Right forelimb (tissue), 1 donor: ENCODE measurements at places on chromosomes 16 and 17.

GRCh38 chr17:11797803-11798202 is 199.5 kb downstream of the ZNF18 start:
- DNase-seq, result no peak

DNA sequence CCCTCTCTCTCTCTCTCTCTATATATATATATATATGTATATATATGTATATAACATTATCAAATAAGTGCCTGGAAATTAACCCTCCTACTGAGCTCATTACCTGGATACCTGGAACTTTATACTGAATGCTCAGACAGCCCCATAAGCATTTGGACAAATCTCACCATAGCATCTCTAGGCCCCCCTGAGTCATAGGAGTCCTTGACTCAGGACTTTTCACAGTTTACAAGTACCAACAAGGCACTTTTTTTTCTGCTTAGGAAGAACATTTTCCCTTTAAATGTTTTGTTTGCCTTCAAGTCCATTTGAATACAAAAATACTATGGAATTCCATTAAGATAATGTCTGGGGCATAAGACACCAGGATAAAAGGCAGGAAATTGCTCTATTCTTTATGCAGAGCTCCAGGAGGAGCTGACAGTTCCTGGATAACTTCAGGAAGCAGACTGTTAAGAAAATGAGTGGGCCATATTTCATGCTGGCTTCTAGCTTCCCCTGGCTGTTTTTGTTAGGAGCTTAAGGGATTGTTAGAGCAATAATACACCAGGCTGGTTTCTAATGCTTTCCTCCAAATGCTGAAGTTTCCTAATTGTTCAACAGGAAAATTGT is 171.7 kb upstream of the ASIC2 start:
- no peak for DNase-seq

DNA sequence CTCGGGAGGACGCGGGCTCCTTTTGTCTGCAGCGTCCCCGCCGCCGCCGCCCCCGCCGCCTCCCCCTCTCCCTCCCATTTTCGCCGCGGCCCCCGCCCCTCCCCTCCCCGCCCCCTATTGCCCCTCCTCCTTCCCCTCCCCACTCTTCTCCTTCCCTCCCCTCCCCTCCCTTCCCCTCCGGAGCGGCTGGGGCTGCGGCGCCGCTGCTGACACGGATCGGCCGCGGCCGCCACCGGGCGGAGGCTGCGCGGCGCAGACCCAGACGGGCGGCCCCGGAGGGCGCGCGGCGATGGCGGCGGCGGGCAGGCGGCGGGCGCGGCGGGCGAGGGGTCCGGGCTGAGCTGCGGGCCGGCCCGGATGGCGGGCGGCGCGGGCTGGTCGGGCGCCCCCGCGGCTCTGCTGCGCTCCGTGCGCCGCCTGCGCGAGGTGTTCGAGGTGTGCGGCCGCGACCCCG is at the start of gene RAB11FIP4:
RAB11FIP4 (plus strand) TSS at position 180 of the 454 bp plus-strand sequence; CDS start at position 358, 178 bp downstream.
- DNase-seq, result no peak

GRCh38 chr17:48027322-48027981 is 10.1 kb downstream of the COPZ2 start:
- DNase-seq, result no peak

DNA sequence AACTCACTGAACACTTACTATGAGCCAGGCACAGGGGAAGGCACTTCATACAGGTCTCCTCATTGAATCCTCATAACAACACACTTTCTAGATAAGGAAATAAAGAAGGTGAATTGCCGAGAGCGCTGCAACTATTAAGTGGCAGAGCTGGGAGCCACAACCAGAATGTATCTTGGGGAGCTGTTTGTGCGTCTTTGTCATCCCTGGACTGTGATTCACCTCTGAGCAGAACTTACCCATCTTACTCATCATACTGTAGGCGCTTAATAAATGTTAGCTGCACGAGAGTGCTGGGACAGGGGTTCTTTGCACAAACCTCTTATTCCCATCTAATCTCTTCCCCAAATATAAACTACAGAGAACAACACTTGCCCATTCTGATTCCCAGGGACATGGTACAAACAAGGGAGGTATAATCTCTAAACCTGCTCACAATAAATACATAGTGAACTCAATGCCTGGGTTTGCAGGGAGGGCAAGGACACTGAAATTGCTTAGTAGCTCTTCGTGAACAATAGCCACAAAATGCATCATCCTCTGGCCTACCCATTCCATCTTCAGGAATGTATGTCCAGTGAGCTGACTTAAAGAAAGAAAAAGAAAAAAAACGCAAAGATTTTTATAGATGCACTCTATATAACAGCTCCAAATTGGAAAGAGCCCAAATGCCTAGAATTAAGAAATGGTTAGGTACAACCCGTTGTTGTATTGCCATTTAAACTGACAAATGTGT is 43.0 kb downstream of the MYO18A start:
- DNase-seq, result no peak

DNA sequence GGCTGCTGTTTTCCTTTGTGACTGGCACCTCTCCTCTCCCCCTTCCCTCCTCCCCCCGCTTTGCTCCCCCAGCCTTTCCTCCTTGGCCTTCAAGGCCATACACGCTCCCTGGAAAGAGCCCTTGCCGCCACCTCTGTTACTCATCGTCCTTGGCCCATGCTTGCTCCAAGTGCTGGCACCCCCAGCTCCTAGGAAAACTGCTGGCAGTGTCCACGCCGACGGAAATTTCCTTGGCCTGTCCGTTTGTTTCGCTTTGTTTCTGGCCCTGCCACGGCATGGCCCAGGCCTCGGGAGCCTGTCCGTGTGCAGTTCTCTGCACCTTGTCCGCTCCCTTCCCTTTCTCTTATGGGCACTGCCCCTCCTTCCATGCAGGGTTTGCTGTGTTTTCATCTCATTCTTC is 18.0 kb downstream of the CA5A start:
- peak; percentile 66 for DNase-seq

GRCh38 chr17:76094046-76094445 is 9.5 kb downstream of the EXOC7 start:
- DNase-seq, result no peak

- DNase-seq, result peak; percentile 21
Measured at GRCh38 chr17:50689251-50689650, 18.5 kb downstream of the ANKRD40 start.

- no peak for DNase-seq
Measured at GRCh38 chr16:83102336-83102735, 475.6 kb downstream of the CDH13 start.

- no peak for DNase-seq
Measured at GRCh38 chr17:67376415-67376736, 705 bp upstream of the PITPNC1 start.

DNA sequence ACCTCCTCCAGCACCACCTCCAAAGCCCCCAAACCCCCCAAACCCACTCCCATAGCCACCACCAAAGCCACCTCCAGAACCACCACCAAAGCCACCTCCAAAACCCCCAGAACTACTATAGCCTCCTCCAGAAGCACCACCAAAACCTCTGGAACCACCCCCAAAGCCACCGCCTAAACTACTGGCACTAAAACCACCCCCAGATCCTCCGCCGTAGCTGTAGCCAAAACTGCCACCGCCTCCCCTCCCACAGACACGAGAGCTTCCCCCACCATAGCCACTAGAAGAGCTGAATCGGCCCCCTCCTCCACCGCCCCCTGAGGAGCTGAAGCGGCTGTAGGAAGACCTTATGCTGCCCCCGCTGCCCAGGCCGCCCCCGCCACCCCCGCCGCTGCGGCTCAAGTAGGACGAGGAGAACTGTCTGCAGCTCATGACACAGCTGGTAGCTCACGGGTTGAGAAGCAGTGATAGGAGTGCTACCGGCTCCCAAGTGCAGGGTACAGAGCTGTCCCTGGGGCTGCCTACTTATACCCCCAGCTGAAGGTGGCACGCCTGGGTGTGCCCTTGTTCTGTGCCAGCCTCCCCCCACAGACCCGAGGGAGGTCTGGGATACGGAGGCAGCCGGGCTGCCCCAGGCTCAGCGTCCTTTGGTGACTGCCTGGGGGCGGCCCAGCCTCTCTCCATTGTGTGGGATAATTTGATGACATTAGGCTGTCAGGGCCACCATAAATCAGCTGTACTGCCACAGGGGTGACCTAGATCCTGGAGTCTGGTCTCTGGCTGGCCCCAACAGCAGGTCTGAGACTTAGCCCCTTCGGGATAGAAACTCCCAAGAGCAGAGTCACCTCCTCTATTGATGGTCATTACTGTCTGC is at the start of gene KRT9:
KRT9 (minus strand) TSS at position 499 of the 874 bp plus-strand sequence; CDS start at position 432, 67 bp downstream.
- DNase-seq, result no peak

DNA sequence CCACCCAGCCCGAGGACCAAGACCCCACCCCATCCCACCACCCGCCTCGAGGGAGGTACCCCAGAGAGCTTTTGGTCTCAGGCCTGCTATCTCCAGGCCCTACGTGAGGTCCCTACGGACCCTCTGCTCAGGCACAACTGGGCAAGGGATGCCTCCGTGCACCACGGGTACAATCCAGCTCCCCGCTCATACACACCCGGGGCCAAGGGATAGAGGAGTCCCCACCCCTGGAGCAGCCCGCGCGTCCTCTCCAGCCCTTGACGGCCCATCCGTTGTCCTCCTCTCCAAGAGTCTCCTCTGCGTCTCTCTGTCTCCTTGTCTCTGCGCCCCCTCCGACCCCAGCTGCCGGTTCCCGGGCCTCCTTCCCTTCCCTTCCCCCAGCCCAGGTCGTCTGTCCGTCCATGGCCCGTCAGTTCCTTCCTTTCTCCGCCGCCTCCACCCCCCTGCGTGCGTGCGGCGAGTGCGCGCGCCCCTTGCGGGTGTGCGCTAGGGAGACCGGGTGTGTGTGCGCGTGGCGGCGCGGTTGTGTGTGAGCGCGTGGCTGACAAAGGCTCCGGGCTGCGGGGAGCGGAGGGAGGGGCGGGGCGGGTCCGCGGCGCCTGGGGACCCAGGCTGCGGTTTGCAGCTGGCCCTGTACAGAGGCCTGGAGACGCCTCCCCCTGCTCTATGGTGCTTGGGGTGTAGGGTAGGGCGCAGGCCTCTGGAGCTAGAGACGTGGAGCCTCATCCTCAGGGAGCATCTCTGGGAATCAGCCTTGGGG is 930 bp downstream of the SPNS2 start:
- no peak for DNase-seq

DNA sequence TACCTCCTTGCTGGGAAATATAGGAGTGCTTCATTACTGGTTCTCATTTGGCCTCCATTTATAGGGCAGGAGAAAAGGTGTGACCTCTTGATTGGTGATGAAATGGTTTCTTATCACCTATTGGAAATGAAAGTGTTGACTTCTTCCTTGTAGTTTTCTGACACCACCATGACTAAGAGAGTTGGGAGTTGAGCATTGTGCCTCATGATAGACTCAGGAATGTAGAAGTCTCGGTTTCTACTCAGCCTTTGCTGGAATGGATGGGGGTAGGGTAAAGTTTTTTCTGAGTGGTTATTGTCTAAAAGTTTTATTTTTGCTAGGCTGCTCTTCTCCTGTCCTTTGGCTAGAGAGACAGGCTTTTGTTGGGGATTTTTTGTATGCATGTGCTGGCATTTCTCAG is 117.4 kb downstream of the PHKB start:
- no peak for DNase-seq

- DNase-seq, result no peak
Measured at GRCh38 chr16:4957420-4957719, 760 bp upstream of the SEC14L5 start.

GRCh38 chr16:89613231-89613953 is at the start of gene DPEP1:
DPEP1 (plus strand) TSS chr16:89613642; CDS start chr16:89630411, 16,769 bp downstream.
- no peak for DNase-seq

DNA sequence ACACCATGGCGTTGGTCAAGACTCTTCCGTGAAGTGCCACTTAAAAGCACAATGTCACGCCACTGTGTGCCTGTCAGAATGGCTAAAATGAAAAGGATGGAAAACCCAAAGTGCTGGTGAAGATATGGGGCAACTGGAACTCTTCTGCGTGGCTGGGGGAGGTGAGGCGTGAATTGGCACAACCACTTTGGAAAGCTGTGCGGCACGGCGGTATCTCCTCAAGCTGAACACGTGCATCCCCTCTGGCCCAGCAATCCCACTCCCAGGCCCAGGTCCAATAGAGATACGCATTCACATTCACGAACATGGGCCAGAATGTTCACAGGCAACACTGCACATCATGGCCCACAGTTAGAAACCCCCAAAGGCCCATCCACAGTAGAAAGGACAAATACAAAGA is 8.9 kb downstream of the DUSP3 start:
- DNase-seq, result no peak

DNA sequence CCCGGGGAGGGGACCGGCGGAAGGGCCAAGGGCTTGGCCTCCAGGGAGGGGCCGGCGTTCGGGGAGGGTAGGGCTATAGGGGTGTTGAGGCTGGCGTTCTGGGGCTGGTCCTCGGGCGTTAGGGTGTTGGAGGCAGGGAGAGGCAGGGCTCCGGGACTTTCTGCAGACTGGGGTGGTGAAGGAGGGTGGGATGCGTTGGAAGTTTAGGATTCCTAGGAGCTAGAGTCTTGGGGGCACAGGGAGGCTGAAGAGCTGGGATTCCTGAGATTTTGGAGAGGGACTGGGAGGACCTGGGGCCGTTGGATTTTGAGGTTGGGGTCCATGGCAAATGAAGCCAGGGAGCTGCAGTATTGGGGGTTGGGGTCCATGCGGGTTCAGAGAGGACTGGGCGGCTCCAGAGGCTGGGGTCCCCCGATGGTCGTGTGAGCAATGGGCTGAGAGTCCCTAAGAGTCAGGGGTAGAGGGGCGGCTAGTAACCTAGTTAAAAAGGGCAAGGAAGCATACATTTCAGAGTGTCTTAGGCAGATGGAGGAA is 740 bp downstream of the NFATC2IP start:
- DNase-seq, result no peak

DNA sequence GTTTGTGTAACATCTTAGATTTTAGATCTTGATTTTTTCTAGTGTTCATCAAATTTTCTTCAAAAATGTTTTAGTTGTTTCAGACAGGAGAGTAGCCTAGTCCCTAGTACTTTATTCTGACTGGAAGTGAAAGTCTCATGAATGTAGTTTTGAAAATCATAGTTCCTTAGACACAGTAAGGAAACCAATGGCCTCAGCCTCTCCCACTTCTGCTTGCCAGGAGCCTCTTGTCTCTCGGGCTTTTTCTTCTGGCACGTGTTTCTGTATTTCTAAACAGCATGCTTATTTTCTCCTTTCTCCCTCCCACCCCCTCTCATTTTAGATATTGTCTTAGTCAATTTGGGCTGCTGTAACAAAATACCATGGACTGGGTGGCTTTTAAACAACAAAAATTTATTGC is 9.8 kb downstream of the SLFN5 start:
- no peak for DNase-seq

DNA sequence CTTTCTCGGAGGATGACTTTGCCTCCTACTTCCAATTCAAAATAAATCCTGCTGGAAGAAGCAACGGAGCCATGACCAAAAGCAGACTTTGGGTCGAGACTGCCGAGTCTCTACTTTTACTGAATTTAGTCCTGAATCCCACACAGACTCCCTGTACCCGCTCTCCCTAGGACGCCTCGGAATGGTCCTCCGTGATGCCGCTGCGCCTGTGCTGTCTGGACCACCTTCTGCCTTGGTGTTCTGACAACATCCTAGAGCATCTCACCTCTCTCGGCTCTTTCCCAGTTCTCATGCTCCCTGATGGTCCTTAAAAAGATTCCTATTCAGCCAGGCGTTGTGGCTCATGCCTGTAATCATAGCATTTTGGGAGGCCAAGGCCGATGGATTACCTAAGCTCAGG is 181.1 kb upstream of the HSBP1 start:
- DNase-seq, result no peak

DNA sequence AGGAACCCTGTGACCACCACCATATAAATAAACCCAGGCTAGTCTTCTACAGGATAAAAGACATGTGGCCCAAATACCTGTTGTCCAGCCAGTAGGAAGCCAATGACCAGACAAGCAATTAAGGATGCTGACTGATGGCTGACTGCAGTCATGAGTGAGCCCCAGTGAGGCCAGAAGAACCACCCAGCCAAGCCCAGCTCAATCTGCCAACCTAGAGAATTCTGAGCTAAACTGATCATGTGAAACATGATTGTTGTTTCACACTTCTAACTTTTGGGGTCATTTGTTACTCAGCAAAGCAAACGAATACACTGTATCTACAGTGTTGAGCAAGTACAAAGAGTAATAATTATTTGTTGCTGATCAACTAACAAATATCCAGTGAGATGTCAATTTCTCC is 86.4 kb downstream of the DNAH3 start:
- no peak for DNase-seq
